ENCODE measurements at places on chromosomes 5 and 9.
A peak's percentile ranks its signal among the peaks of the same experiment; 100 is the strongest.

GRCh38 chr5:180441564-180442051 lies 52.6 kb upstream of the CNOT6 start:
- DNase-seq: no peak

DNA sequence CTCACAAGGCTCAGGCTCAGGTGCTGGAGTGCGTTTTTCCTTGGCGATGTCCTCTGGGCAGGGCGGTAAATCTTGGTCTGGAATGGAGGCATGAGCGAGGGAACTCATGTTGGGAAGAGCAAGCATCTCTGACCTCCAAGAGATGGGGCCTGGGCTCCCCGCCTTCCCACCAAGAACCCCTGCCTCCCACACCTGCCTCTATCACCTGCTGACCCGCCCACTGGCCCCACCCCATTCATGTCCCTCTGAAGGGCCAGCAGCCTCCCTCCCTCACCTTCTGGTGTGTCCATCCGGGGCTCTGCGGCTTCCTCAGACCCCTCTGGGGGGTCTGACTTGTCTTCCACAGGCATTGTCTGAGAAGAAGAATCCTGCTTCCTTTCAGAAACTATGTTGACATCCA lies 10.9 kb downstream of the CIZ1 start:
- DNase-seq: no peak

- no peak for DNase-seq
Observed at GRCh38 chr5:167950126-167950721, 341.2 kb upstream of the WWC1 start.

- DNase-seq: no peak
Observed at GRCh38 chr9:128921881-128922763, 1.3 kb downstream of the PHYHD1 start.

- no peak for DNase-seq
Observed at GRCh38 chr5:135697251-135697958, 118.6 kb upstream of the CXCL14 start.

DNA sequence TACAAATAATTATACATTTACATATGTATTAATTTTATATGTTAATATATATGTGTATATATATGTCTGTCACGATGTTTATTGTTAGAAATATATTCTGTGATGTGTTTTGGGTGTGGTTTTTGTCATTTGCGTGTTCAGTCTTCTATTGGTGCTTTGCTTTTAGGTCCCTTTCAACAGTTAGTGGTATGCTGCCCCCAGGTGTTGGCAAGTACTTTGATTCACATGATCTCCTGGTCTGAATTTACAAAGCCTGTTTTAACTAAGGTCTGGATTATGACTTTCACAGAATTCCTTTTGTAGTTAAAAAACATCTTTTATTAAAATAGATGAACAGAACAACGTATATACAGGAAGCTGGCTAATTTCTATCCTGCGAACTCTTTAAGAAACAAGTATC lies 271.5 kb downstream of the CCDC171 start:
- no peak for DNase-seq

DNA sequence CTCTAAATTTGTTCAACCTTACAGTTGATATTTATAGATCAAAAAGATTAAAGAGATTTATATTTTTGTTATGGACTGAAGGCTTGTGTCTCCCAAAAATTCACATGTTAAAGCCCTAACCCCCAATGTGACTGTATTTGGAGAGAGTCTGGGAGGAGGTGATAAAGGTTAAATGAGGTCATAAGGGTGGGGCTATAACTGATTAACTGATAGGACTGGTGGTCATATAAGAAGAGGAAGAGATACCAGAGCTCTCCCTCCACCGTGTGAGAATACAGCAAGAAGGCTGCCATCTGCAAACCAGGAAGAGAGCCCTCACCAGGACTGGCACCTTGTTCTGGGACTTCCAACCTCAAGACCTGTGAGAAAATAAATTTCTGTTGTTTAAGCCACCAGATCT lies 264.3 kb downstream of the ENC1 start:
- no peak for DNase-seq

DNA sequence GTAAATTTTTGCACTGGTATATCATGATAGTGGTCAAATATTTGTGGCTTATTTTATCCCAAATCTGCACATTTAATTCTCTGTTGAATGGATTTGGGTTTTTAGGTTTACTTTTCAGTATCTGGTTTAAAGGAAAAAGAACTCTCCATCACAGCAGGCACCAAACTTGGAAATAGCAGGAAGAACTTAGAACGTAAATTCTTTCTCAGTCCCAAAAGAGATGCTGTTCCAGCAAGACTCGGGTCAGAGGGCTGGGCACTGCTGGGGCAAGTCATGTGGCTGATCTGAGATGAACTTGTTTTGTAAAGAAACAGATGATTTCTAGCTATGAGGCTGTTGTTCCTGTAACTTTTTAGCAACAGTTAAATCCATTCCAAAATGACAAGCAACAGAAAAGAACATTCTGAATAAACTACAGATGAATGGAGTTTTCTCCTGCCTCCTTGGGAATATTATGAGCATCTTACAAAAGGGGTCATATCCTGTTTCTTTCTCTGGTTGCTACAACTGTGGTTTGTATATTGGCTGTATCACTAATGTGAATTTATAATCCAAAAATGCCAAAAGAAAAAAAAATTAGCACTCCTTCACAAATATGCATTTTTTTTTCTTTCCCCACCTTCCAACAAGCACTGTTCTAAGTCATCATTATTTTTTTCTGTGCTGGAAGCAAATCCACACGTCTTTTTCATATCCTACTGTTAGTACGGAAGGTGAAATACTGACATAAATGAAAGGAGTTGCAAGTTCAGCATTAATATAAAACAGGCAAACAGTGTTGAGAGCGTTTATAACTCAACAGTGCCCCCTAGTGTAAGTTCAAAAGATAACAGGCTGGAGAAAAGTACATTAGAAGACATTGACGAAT lies 31.1 kb downstream of the OR2K2 start:
- peak; percentile 24 for DNase-seq

GRCh38 chr5:93580063-93580926 lies 724 bp downstream of the NR2F1-AS1 start:
- no peak for DNase-seq

- no peak for DNase-seq
Observed at GRCh38 chr5:61352612-61353156, 20.6 kb downstream of the ZSWIM6 start.

DNA sequence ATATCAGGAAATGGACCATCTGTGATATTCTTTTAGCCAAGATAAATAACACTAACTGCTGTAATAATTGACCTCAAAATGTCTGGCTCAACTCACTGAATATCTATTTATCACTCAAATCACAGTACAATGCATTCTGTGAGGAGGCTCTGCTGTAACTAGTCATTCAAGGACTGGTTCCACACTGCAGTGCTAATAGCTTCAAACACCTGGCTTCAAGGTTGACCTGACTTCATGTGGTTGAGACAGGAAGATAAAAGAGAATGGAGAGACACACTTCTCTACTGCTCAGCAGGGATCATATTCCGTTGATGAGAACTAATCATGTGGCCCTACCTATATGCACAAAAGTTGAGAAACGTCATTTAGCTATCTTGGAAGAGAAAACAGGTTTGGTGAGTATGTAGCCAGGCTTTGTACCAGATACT lies 3.4 kb upstream of the RHOBTB3 start:
- DNase-seq: no peak

DNA sequence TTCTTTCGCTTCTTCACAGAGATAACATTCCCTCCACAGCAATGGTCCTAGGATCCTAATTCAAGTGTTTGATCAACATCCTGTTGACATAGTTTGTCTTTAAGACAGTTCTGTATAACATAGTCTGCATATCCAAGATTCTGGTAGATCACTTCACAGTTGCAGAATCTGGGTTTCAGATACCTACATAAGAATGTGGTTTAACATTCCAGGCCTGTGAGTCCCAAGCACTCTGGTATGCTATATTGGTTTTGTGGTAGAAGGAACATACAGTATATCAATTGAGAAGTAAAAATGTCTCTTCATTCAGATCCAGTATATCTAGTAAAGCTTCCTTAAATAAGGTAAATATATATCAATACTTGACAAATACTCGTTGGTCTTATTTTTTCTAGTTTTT lies 914.2 kb upstream of the CDH6 start:
- DNase-seq: no peak

DNA sequence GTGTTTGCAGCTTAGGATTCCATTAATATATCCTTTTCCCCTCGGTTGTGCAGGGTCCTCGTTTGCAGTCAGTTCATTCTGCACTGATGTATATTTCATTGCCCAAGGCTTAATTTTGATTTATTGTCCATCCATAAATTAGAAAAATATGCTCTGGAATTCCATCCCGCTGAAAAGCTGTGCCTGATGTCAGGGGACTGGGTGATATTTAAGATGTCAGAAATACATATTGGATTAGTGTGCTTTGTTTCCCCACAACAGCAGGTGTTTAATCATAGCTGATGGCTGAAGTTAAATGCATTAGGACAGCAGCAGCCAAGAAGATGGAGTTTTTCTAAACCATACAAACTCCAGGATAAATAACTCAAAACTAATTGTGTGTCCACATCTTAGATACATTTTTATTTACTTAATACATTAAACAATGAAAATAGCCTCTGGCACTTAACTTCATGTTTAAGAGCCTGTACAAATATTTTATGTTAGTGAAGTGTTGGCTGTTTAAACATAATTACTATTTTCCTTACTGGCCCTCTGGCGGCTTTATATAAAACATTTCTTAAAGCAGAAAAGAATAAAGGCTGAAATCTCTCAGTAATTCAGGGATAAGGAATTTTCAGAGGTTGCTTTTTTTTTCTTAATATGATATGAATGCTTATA lies 170.4 kb upstream of the TBCA start:
- no peak for DNase-seq

GRCh38 chr9:98168941-98169488 lies 23.4 kb downstream of the CORO2A start:
- DNase-seq: no peak

DNA sequence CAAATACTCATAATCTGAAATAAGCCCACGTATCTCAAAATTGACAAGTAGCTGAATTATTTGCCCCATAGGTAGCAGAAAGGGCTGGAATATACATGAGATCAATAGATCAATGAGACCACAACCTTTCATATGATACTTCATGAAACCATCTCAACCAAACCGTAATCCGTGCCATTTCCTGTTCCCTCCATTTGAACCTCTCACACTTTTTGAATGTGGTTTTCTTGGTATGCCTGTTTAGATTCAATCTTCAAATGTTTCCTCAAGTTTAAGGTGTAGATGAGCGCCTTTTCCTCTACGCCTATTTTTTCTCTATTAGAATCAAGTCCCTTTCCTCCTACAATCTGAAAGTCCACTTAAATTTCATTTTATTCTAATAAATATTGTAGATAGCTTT lies 805.5 kb downstream of the EFNA5 start:
- DNase-seq: no peak

GRCh38 chr5:110105692-110106091 lies 416.0 kb downstream of the MAN2A1 start:
- DNase-seq: no peak

- DNase-seq: no peak
Observed at GRCh38 chr5:134714120-134714519, 24.2 kb upstream of the CAMLG start.

GRCh38 chr5:154277499-154277898 lies 87.0 kb downstream of the GALNT10 start:
- DNase-seq: no peak

- DNase-seq: no peak
Observed at GRCh38 chr5:160470437-160471361, 49.0 kb downstream of the PTTG1 start.

GRCh38 chr9:135297456-135298075 lies 182.0 kb upstream of the PPP1R26 start:
- no peak for DNase-seq

- DNase-seq: no peak
Observed at GRCh38 chr9:129851821-129852220, 16.6 kb downstream of the USP20 start.

- no peak for DNase-seq
Observed at GRCh38 chr9:135284386-135285134, 195.0 kb upstream of the PPP1R26 start.
